ENCODE measurements at places on chromosomes 2 and 18.

- no peak for DNase-seq
These were observed 8.8 kb upstream of the CRACDL start for GRCh38 chr2:98944775-98945174.

- no peak for DNase-seq
These were observed 571.7 kb upstream of the FANCL start for GRCh38 chr2:58812771-58813344.

- DNase-seq, result no peak
These were observed 544.7 kb downstream of the ZEB2 start for GRCh38 chr2:143975216-143975615.

GRCh38 chr18:47677952-47678351 lies 252.5 kb downstream of the SMAD2 start:
- no peak for DNase-seq

DNA sequence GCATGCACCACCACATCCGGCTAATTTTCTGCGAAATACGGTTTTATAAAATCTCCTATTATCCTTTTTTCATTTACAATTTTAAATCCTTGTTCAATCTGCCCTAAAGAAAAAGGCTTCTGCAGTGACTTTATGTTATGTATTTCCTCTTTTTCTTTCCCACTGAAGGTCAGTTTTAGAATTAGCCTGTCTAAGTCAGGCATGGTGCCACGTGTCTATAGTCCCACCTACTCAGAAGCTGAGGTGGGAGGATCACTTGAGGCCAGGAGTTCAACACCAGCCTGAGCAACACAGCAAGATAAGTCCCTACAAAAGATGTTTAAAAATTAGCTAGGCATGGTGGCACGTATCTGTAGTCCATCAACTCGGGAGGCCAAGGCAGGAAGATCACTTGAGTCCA lies 39.8 kb upstream of the TNFRSF11A start:
- no peak for DNase-seq

DNA sequence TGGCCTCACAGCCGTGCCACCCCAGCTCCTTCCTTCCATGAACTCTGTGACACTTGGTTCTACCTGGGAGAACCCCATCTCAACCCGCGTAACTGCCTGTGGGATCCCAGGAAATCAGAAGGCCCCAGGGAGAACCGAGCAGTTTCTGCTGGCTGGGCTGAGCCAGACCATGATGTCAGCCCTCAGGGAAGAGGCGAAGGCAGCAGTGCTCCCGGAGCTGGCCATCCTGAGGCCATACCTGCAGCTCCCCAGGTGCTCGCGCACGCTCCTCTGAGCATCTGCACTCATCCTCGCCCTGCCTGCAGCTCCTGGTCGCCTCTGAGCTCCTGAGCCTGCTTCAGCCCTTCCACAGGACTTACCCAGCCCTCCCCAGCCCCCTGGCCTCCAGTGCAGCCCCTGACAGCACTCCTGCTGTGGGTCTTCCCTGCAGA lies 186.1 kb downstream of the SEPTIN10 start:
- DNase-seq, result no peak

- DNase-seq, result no peak
These were observed 172.1 kb downstream of the ANKRD44 start for GRCh38 chr2:197138506-197138905.

DNA sequence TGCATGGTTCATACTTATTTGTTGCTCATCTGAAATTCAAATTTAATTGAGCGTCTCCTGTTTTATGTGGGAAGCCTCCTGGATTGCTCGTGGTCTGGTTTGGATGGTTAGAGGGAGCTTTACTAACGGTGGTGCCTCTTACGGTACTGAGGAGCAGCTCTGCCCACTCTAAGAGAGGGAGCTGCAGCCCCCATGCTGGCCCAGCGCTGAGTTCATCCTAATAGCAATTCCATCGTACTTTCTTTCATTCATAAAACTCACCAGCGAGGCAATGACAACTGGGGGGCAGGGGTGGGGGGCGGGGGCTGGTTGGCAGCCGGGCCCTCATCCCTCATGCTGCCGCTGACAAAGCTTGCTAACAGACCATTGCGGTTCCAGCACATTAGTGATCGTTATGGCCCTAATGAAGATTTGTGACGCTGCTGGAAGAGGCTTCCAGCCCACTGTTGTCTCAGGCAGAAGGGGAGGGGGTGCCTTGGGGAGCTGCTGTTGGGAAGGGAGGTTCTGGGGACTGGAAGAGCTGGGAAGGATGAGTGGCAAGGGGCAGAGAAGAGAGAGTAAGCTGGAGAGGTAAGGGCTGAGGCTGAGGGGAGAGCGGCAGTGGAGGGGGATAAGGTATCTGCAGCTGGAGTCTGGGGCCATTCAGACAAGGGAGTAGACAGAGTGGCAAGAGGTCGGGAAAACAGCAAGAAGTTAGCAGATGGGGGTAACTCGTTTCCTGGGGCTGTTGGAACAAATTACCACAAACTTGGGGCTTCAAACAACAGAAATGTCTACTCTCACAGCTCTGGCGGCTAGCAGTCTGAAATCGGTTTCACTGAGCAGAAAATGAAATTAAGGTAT lies 238.1 kb downstream of the LPIN1 start:
- no peak for DNase-seq

DNA sequence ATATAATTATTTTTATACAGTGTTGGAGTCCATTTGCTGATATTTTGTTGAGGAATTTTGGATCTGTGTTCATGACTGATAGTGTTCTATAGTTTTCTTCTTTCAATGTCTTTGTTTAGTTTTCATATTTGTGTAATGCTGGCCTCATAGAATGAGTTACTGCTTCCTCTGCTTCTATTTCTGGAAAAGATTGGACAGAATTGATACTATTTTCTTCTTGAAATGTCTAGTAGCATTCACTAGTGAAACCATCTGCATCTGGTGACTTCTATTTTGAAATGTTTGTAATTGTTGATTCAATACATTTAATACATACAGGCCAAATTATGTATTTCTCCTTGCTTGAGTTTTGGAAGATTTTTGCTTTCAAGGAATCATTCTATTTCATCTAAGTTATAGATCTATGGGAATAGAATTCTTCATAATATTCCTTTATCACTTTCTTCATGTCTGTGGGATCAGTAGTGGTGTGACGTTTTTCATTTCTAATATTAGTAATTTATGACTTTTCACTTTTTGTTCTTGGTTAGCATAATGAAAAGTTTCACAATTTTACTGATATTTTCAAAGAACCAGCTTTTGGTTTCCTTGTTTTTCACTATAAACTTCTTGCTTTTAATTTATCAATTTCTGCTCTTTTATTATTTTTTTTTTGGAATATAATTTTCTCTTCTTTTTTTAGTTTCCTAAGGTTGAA lies 509.9 kb upstream of the VRK2 start:
- DNase-seq, result no peak

DNA sequence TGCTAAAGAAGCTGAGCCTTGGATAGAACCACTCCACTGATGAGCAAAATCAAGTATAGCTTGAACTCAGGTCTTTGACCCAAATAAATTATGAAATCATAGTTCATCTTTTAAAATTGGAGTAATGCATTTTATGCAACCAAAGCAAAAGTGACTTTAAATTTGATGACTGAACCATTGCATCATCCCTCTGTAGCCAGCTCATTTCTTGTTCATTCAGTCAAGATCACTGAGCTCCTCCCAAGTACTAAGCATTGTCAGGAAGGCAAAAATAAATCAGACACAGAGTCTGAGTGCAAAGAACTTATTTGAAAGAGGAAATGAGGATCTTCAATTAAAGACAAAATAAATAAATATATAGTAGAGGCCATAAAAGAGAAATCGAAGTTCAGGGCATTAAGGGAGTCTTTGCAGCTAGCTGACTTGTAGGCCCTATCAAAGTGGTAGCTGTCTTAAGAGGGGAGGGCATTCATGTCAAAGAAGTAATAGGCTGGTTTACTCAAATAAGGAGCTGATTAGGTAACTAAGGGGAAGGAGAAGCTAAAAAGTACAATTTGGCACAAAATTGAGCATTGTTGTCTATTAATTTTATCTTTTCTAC lies 411.8 kb downstream of the MTX2 start:
- DNase-seq, result no peak

DNA sequence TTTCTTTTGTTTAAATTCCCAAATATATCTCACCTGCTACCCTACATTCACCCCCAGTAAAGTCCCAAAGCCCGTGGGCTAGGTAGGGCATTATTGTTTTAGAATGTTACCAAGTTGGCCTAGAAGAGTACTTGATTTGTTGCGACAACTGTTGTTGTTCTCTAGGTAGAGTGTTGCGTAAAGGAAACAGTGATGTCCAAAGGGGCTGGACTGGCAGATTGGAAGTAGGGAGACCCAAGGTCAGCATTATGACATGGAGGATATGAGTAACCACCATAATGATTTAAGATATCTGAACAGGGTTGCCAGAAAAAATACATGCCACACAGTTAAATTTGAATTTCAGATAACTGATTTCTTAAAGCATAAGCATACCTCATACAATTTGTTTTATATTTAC lies 39.2 kb downstream of the SCN1A start:
- no peak for DNase-seq

- peak; percentile 66 for DNase-seq
These were observed at the start of gene NAB1 for GRCh38 chr2:190649035-190649797. Gene NAB1, plus strand, starts transcription at chr2:190649083. Its CDS starts 10,094 bp downstream, at chr2:190659177.

DNA sequence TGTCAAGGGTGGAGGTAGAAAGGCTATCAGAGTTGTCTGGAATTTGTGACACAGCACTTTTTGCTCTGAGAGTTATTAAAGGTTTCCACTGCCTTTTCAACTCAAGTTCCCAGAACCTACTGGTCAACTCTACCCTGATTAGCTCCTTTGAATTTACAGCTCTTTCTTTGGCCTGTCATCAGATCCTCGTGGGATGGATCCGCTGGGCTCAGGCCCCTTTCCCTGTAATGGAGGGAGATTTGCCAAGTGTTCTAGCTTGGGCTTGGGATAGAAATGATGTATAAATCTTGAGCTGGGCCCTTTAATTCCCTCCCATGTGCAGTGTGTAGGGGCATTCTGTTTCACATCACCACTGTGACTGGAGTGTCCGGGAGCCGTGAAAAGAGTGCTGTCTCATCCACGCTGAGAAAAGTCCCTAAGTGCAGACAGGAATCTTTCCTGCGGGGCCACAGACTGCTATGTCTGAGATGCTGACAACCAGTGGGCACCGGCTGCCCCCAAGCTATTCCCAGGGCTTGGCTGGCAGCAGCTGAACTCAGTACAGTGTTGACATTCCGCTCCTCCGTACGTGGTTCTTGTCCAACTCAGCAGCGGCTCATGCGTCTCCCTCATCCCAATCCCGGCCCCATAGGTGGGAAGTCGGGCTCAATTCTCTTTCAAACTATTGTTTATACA lies 46.9 kb upstream of the ARHGAP28 start:
- DNase-seq, result no peak

DNA sequence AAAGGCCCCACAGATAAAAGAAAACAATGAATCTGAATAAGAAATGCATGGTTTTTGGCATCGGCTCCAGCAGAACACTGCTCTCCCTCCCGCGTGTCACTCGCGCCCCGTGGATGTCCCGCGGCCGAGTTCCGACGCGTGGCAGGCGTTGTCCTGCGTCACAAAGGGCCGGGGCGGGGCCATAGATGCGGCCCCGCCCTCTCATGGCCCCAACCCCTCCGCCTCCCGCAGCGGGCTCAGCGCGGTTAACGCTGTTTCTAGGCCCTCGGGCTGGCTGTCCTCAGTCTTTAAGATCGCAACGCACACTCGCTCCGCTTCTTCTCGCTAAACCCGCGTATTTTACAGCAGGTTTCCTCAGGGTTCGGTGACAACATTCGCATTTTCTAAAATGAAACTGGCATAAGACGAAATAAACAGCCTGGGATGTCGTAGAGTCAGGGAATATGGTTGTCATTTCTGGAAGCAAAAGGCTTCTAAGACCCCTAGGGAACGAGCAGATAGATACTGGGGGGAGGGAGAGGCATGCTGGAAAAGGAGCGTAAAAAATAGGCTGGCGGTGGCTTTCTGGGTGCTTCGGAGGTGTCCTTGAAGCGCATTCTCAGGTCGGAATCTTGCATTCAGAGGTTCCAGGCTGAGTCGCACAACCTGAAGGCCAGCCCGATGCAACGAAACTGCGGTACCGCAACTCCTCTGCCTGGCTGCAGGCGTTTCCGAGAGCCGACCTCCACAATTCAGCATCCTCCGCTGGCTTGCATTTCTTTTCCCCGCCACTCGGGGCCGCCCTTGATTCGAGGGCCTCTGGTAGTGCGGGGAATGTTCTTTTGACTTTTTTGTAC lies at the start of gene FKBP7:
TSS of gene FKBP7 (minus strand) at position 162 of the 836 bp plus-strand sequence. CDS start at position 61, 101 bp downstream.
- DNase-seq, result peak; percentile 88

- DNase-seq, result no peak
These were observed 156.7 kb upstream of the TFPI start for GRCh38 chr2:187710791-187711521.

All from C1 segment of cervical spinal cord (tissue), 14 donors.